ENCODE measurements at places on chromosomes 16 and 17. TPM values are rescaled to one million over a fixed set of nuclear protein-coding genes. Genes with fewer than 3 reads are reported as not detected.

Gene ZPBP2
- polyA plus RNA-seq = not detected

Gene C17orf75
- 36.3 TPM for polyA plus RNA-seq

DNA sequence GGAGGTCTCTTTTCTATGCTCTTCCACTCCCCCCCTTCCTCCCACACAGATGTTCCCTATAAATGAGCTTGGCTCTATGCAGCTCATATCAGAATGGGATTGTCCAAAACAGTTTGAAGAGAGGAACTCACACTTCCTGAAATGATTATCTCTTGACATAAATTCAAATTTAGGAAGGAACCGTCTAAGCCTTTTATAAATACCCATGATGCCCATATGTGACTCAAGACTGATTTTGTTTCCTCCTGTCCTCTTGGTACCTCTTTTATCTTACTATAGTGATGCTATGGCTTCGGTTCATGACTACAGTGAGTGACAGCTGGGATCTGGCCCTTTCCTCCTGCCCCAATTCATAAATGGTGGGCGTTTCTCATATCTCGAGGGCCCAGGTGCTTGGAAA, 16.6 kb upstream of the TERF2 start:
- no peak for DNase-seq

DNA sequence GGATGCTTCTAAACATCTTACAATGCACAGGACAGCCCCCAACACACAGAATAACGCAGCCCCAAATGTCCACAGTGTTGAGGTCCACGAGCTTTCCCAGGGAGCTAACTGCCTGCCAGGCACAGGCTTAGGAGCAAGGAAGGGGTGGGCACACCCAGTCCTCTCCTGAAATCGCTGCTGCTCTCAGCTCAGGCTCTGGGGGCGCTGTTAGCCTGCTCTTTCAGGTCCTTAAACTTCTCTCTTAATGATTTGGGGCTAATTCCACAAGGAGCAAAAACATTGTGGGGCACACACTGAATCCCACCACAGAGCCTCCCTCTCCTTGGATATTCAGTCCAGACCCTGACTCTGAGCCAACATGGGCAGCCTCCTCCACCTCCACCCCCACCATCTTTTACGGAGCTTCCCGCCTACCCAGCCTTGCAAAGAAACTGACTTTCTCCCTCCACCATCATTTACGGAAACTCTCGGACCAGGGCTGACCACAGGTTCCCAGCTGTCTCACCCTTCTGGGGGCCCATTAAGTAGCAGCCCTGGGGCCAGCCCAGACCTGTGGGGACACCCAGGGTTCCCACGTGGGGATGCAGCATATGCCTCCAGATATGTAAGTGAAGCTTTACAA, 1.1 kb downstream of the CD300H start:
- DNase-seq = peak; percentile 66

GRCh38 chr17:57629470-57629869, 115.6 kb downstream of the CCDC182 start:
- no peak for DNase-seq

GRCh38 chr17:68910251-68910705, 44.9 kb downstream of the ABCA8 start:
- DNase-seq = no peak

Gene MAP2K4
- polyA plus RNA-seq = 30.5 TPM

Measured in A549 (cell line).